NCI-H1048 (cell line): ENCODE measurements at places on chromosomes 5 and 9.

DNA sequence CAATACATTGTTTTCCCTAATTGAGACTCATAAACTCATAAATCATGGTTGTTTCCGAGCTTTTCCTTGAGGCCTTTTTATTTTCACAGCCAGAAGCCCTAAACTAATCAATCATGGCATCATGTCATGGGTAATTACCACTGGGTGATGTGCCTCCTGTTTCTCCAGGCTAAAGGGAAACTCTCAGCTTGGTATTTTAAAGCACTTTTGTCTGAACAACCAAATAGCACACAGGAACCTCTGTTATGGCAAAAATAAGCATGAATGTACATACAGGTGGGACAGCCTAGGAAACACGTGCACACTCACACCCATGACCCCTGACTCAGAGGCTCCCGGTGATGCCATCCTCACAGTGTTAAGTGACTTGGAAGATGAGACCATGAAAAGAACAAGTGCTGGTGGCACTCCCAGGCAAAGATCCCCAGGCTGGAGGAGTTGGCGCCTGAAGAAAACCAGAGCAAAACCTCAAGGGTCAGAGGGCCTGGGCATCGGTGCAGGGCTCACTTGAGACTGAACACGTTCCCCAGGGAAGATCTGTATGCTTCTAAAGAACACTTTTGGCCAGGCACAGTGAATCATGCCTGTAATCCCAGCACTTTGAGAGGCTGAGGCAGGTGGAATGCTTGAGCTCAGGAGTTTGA is 154.3 kb downstream of the ROR2 start:
- DNase-seq = no peak

DNA sequence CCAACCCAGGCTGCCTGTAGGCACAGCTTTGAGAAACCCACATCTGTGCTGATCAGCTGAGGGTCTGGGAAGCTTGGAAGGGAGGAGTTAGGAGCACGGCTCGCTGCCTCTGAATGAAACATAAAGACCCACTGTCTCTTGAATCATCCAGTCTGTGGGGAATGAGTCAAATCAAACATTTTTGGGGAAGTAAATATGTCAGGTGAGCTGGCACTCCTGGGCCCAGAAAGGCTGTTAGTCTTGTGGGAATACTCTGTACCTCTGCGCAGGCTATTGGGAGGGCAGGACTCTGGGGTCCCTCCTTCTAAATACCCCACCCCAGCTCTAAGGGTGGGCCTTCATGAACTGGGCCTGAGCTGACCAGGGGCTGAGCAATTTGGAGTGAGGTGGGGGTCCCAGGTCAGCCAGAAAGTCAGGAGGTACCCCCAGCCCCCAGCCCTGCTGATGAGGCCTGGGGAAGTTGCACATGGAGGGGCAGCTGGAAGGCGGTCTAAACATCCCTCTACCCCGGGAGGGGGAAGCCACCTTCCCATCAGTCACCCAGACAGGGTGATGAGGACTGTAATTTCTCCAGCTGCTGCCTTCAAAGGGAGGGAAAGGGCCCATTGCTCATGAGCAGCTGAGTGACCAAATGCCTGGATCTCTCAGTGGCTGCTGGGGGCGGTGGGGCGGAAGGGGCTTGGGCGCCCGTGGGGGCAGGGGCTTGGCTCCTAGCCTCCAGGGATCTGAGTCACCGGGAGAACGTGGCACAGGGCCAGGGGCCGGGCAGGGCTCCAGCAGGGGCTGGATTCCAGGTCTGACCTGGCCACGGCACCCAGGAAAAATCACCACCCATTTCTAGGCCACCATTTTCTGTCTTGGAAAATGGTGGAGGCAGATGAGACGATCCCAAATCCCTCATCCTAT is 10.8 kb downstream of the FIBCD1 start:
- no peak for DNase-seq

DNA sequence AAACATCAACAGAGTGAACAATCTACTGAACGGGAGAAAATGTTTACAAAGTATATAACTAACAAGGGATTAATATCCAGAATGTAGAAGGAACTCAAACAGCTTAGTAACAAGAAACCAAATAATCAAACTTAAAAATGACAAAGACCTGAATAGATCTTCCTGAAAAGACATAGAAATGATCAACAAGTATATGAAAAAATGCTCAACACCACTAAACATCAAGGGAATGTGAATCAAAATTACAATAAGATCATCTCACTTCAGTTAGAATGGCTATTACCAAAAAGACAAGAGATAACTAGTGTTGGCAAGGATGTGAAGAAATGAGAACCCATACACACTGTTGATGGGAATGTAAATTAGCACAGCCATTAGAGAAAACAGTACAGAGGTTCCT is 218.8 kb downstream of the MCTP1 start:
- no peak for DNase-seq

GRCh38 chr9:131732061-131732526 is 7.8 kb downstream of the RAPGEF1 start:
- DNase-seq = no peak

DNA sequence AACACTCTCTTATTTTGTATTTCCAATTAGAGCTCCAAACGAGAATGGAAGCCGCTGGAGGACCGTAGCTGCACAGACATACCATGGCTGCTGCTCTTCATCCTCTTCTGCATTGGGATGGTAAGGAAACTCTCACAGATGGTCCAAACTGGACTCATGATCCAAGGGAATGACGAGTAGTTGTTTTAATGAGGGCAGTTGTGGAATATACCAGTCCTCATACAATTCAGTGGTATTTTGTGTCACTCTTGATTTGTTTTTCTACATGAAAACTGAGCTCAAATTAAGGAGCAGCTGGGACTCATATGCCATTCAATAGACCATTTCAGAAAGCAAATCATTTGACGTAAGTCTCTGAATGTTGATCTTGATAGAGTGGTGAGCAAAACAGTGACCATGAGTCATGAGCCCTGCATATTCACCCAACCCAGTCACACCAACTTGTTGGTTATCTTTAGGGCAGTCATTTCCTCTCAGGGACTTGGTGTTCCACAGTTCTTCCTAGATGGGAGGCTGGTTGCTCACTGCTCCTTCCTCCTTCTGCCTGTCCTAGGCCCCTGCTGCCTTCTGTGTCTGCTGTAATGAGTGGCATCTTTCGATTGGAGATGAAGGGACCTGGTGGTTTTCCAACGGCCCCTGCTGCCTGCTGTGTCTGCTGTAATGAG is 54.9 kb downstream of the SLC44A1 start:
- DNase-seq = no peak

DNA sequence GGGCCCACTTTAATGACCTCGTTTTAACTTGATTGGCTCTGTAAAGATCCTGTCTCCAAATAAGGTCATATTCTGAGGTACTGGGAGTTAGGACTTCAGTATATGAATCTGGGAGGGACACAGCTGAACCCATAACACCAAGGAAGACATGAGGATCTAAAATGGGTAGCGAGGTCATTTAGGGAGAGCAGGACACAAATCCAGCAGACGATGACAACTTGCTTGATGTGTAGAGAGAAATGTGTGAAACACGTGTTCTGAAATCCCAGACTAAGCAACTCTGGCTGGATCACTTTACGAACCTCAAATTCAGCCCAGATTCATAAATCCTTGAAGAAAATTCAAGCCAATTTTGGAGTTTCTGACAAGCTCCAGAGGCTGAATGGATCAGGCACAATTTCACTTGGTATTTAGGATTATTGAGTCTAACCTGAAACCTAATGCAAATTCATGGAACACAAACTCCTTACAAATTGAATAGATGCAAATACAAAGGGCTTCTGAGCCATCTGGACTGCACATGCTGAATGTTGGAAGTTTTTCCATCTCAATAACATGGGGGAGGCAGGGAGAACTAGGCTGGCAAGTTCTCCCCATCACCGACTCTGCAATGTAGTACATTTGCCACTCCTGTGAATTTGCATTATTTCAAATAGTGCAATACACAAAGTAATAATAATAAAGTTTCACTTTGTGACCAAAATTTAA is 74.0 kb upstream of the SLC30A5 start:
- DNase-seq = peak; percentile 52

- DNase-seq = no peak
Observed at GRCh38 chr5:56681346-56681745, 134.0 kb upstream of the MAP3K1 start.

DNA sequence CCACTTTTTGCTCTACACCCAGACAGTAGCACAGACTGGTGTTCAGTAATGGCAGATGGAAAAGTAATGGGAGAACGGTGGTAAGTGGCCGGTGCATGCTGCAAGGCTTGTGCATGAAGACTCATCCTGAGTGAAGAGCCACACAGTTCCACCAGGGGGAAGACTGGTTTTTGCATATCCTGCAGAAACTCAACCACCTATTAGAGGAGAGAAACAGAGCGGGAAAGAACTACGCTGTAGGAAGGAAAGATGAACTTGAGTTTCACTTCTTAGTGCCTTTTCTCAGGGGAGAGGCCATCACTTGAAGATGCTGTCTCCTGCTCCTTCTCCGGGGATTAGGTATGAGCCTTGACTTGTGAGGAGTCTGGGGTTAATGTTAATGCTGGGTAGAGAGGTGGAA is 9.4 kb upstream of the PRSS3 start:
- DNase-seq = no peak

DNA sequence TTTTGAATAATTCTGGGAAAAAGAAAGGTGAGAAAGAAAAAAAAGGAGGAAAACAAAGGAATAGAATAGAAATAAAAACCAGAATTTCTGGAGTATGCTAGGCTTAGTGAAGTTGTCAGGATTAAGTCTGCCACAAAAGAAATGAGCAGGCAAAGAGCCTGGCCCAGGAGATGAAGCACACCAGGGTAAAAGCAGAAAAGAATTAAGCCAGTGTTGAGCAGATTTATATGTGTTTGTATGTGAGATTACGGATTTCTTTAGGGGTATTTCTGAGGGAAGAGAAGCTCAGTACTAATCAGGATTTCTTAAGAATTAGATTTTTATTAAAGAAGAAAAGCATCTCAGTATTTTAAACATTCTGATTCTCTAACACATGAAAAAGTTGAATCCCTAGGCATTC is 74.5 kb downstream of the MRPS27 start:
- no peak for DNase-seq

DNA sequence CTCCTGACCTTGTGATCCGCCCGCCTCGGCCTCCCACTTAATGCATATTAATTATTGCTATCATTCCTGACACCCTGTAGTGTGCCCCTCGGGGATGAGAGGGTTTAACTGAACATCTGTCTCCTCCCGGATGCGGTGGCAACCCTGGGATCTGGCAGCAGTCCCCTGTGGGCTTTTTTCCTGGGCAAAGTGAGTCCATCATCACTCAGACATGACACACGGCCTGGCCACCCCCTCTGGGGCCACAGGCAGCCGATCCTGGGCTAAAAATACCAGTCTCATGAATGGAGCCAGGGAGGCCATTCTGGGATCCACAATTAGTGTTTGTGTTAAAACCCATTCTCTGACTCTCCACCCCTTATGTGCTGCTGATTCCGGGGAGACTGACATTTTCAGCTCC is 161.2 kb downstream of the RGS3 start:
- DNase-seq = no peak

- no peak for DNase-seq
Observed at GRCh38 chr9:125659954-125660353, 47.1 kb downstream of the MAPKAP1 start.

DNA sequence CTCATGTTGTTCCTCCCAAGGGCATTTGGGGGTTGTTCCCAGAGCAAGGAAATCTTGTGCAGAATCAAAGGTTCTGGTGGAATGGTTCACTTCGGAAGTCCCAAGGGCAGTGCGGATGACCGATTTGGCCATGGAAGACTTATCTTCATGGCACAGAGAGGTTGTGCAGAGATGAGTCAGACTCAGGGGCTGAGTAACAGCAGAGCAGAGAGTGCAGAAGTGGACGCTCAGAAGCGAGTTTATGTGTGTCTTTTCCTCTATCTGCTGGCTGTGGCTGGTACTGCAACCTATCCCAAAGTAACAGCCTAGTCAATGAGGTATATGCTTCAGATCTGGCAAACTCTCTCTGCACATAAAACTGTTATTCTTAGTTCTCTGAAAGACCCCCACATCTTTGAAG is 118.1 kb downstream of the DPYSL3 start:
- DNase-seq = no peak

GRCh38 chr5:139181835-139182452 is 16.2 kb downstream of the SIL1 start:
- DNase-seq = no peak

DNA sequence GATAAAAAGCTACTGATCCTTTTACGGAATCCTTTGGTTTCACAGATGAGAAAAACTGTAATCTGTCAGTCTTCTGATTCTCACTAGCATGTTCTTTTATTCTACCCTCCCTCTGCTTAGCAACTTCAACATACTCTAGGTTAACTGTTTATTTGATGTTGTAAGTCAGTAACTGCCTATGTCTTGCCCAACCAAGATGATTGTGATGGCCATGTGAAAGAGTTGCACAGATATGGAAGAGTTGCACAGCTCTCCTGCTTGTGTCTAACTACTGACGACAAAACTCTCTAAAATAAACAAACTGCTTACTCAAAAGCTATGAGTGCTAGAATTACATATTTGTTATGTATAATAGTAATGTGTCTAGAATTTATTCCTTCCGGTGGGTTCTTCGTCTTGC is 227.3 kb upstream of the DAB2 start:
- DNase-seq = no peak

DNA sequence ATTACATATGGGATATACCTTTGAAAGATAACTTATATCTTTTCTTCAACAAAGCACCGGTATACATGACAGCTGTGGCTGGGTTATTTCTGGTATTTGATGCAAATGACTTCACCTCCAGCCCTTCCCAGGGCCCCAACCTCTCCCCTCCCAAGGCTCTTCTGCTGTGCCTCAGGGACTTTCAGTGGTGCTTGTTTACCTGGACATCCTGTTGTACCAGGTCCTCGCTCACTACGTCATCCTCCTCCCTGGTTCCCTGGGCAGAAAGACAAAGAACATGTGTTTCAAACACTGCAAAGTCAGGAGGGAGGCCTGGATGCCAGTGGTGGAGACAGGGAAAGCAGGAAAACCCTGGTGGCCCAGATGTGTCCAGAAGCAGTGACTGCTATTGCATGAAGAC is 23.4 kb downstream of the ANXA6 start:
- no peak for DNase-seq

GRCh38 chr9:95592931-95593330 is 76.2 kb upstream of the PTCH1 start:
- no peak for DNase-seq
